ENCODE measurements at places on chromosomes 5 and 9.

- no peak for DNase-seq
Observed at GRCh38 chr9:74284581-74285450, 212.3 kb upstream of the RORB start.

GRCh38 chr9:109421026-109421970 is 76.8 kb downstream of the PTPN3 start:
- DNase-seq = no peak

- DNase-seq = no peak
Observed at GRCh38 chr9:72217306-72217842, 68.1 kb downstream of the GDA start.

GRCh38 chr5:160835376-160835775 is 16.6 kb downstream of the ATP10B start:
- no peak for DNase-seq

DNA sequence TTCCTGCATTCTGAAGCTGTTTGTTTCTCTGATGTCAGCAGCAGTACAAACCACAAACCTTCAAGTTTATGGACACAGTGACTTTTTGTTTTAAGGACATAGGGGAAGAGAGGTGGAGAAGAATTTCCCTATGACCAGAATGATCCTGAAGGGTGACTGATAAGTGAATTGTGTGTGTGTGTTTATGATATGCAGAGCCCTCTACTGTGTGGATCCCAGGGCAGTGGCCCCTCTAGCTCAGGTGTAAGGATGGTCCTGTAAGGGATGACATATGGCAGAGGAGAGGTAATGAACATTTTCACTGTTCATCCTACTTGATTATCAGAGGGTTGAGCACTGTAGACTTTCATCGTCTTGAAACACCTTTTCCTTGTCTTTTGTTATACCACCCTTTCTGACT is 30.6 kb upstream of the TMED7 start:
- no peak for DNase-seq
